ENCODE measurements at places on chromosomes 5 and 9.
A peak's percentile ranks its signal among the peaks of the same experiment; 100 is the strongest.

GRCh38 chr5:37737326-37738056 lies 102.3 kb downstream of the GDNF start:
- no peak for DNase-seq

DNA sequence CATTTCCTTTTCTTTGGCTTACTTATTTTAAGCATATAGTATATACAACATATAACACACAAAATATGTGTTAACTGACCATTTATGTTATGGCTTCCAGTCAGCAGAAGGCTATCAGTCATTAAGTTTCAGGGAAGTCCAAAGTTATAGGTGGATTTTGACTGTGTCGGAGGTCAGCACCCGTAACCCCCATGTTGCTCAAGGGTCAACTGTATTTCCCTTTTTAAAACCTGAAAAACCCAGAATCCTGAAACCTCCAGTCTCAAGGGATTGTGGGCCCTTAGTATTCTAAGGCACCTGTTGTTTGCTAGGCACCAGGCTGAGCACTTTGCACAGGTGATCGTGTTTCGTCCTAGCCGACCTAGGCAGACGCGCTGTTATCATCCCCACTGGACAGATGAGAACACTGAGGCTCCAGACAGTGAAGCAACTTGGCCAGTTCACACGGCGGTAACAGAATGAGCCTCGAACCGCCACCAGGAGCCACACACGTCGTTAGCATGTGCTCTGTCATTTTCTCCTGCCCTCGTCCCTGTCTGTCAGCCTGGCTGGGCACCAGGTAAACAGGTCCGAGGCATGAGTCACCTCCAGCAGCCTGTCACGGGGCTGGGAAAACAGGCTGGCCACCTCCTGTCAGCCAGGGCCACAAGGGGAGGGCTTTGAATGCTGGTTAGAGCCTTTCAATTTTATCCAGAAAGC lies 39.9 kb downstream of the DUSP1 start:
- no peak for DNase-seq

DNA sequence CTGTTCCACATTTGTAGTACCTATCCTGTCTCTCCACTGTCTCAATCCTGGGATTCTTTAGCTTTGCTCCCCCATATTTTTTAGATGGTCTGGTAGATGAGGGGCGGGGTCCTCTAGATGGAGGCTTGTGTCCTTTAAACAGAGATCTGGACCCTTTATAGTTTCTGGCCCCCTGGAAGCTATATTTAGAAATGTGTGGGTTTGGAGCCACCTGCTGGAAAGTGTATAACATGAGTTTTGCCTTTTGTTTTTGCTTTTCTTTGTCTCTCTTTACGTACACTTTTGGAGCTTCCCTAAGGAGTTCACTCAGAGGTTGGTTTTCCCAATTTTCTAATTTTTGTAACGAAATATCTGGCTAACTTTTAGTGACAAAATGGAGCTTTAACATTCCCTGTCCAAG lies 110.7 kb downstream of the CFAP95 start:
- DNase-seq = no peak

DNA sequence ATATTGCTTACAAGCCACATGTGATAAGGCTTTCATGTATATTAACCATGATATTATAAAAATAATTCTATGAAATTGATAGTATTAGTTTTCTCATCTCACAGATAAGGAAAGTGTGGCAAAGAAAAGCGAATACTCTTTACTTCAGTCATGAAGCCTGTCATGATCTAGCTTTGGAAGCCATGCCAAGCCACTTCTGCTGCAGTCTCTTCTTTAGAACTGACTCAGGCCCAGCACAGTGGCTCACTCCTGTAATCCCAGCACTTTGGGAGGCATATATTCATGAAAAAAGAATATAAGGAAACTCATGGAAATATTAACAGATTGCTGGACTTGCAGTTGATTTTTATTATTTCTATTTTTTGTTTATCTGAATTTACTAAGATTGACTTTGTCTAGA lies 42.9 kb upstream of the PJA2 start:
- DNase-seq = no peak

DNA sequence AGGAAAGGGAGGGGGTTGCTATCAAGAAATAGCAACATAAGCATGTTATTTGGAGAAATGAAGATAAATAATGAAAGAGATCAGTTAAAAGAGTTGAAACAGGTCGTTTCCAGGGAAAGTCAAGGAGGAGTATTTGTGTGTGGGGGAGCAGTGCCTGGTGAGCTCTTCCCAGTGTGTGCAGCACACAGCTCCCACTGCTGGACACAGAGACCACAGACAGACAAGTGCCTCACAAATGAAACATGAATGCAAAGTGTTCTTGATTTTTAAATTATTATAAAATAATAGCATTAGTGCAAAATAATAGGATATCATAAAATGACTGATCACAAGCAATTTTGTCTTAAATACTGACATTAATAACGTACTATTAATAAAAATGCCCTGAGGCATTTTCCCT lies 40.8 kb downstream of the LIFR start:
- DNase-seq = no peak

DNA sequence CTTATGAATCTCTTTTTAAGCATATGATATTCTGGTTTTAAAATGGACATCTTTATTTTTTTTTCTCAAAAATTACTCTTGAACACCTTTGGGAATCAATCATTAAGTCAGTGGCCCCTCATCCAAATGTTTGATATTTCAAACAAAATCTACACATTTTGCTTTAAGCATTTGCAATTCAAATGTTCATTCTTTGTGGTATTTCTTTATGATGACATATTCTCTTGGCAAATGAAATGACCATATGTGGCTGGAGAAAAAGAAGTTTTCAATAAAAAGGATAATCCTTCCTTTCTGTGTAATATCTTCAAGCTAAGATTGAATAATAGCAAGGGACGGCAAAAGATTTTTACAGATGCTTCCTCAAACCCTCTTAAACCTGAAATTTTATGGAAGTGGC lies 420.8 kb downstream of the MTRR start:
- DNase-seq = no peak

- no peak for DNase-seq
Measured at GRCh38 chr5:124641154-124641792, 105.2 kb downstream of the ZNF608 start.

- DNase-seq = no peak
Measured at GRCh38 chr9:8349376-8349775, 549.8 kb upstream of the DMAC1 start.

DNA sequence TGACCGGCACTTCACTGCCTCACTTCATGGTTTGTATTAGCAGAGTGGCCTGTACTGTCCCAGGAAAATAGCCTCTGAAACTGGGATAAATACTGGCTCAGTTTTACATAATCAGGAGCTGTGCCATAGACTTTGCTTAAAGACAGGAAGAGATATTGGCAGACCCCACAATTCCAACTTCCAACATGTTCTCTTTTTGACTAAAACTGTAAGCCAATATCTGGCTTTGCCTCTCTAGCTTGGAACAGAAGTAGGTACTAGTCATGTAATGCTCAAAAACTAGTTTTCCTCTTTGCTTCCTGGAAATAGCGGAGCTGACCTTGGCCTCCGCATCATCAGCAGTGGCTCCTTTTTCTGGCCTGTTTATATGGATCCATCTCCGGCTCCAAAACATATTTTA lies 276.9 kb downstream of the CDH9 start:
- no peak for DNase-seq

DNA sequence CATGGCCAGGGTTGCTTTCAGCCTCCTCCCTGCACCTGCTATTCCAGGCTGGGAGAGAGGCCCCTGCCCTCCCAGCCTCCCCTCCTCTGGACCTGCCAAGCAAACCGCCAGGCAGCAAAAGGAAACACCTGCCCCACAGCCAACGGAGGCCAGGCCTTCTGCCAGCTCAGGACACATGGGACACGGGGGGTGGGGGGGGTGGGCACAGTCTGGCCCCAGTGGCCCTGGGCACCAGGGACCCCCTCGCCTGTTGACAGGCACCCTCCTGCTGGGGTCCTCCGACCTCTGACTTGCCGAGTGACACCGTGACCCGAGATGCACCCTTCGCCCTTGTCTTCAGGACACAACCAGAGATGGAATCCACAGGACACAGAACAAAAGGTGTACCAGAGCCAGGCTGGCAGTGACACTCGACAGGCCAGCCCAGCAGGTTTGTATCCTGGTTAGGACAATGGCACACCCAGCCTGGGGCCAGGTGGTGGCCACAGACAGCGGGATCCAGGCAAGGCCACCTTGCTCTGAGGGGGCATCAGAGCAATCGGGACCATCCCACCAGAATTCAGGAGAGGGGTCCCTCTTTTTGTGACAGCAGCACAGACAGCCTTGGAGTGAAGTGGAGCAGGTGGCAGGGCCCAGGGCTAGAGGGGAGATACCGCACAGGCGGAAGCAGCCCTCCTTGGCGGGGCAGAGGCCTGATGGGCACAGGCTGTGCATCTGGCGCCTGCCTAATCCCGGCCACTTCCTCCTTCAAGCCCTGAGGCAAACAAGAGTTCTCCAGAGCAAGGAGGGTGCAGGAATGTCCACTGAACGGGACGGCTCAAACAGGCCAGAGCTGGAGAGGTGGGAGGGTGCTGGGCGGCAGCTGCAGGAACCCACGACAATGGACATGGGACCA lies 1.3 kb upstream of the TMEM210 start:
- DNase-seq = no peak

DNA sequence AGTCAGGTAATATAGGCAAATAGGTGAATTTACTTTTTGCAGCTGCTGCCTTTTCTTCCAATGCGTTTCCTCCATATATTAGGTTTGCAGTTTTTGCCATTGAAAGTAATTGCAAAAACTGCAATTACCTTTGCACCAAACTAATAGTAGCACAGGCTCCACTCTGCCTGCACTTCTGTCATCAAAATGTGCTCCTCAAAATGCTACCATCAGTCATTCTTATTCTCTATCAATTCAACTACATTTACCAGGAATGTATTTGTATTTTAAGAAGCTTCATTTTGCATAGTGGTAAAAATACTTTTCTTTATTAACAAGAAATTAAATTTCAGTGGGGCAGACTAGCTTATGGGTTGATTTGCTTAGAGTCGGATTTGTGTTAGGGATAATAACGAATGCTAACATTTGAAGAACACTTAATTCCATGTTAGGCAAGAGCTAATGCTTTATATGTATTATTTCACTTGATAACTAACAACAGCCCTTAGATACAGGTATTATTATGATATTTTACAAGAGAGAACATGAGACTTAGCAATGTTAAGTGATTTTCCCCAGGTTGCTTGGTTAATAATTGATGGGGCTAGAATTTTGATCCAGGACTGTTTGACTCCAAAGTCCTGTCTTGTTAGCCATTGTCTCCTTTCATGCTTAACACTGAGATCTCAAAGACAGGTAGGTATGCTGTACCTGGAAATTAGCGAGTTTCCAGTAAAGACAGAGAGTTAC lies 300.4 kb downstream of the MAN2A1 start:
- DNase-seq = no peak

GRCh38 chr9:71145179-71145578 lies 23.8 kb upstream of the TRPM3 start:
- no peak for DNase-seq

- no peak for DNase-seq
Measured at GRCh38 chr5:34899066-34899465, 16.2 kb downstream of the RAD1 start.

DNA sequence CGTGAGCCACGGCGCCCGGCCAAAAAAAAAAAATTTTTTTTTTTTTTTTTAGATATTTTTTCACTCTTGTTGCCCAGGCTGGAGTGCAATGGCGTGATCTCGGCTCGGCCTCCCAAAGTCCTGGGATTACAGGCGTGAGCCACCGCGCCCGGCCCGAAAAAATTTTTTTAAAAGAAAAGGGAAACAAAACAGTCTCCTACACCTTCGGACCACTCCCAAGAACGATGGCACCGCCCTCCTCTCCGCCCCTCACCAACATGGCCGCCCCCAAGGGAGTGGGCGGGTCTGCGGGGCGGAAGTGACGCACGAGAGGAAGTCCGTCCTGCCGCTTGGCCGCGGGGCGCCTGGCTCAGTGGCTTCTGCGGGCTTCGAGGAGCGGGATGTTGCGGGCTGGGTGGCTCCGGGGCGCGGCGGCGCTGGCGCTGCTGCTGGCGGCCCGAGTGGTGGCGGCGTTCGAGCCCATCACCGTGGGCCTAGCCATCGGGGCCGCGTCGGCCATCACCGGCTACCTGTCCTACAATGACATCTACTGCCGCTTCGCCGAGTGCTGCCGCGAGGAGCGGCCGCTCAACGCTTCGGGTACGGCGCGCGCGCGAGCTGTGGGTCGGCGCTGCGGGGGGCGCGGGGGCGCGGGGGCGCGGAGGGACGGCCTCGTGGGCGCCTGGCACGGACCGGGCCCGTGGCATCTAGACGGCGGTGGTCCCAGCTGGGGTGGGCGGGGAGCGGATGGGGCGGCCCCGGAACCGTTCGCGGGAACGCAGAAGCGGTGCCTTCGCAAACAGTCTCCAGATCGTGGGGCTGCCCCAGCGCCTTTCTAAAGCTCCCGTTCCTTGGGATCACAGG lies at the start of gene TOR1B:
TOR1B (plus strand) TSS at position 352 of the 843 bp plus-strand sequence; CDS start at position 381, 29 bp downstream.
- DNase-seq = peak; percentile 88

GRCh38 chr9:123238365-123238764 lies 30.0 kb downstream of the STRBP start:
- no peak for DNase-seq

GRCh38 chr5:114265432-114266060 lies 96.3 kb upstream of the KCNN2 start:
- DNase-seq = no peak

GRCh38 chr5:113000466-113000865 lies 23.9 kb downstream of the DCP2 start:
- DNase-seq = no peak

GRCh38 chr5:154899151-154899816 lies 38.7 kb downstream of the GEMIN5 start:
- no peak for DNase-seq

DNA sequence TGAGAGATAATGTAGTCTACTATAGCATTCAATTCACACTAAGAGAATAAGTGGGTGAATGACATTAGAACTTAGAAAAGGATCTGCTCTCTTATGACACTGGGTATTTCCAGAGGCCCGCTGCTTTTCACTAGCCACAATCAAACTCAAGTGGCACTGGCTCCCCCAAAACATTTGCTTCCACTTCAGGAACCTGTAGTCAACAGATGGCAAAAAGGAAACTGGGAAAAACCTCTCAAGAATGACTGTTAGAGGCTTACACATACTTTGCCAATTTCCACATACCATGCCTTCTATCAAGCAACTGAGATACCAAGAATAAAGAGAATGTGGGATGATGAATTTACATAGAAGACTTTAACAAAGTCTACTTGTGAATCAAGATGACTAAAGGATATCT lies 11.2 kb downstream of the POC5 start:
- DNase-seq = no peak

DNA sequence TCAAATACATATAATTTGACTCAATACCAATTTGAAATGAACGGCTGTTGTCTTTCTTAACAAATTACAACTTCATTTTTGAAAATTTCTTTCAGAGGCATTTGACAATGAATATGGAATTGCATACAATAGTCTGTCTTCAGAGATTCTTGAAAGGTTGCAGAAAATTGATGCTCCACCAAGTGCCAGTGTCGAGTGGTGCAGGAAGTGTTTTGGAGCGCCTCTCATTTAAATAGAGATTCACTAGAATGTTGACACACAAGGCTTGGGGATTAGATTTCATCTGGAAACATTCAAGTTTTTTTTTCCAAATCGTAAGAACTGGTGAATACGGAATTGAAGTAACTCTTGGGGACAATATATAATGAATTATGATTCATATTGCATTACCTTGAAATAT lies 8.1 kb downstream of the RPS6 start:
- DNase-seq = no peak

Data from Jurkat, Clone E6-1 (cell line).